ENCODE measurements at places on chromosomes 3 and 15. TPM values are rescaled to one million over a fixed set of nuclear protein-coding genes. Genes with fewer than 3 reads are reported as not detected.
A peak's percentile ranks its signal among the peaks of the same experiment; 100 is the strongest.

GRCh38 chr3:133448478-133449122 lies 48.7 kb downstream of the BFSP2 start:
- DNase-seq: peak; percentile 34

GRCh38 chr3:177141899-177142646 lies 55.2 kb downstream of the TBL1XR1 start:
- DNase-seq: no peak

DNA sequence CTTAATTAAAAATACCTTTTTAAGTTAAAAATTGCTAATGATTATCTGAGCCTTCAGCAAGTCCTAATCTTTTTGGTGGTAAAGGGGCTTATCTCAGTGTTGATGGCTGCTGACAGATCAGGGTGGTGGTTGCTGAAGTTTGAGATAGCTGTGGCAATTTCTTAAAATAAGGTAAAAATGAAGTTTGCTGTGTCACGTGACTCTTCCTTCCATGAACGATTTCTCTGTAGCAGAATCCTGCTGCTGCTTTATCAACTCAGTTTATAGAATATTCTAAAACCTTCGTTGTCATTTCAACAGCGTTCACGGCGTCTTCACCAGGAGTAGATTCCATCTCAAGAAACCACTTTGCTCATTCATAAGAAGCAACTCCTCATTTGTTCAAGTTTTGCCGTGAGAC lies 110.1 kb downstream of the SUCNR1 start:
- no peak for DNase-seq

GRCh38 chr3:146682171-146682570 lies 77.0 kb upstream of the PLSCR5 start:
- DNase-seq: no peak

GRCh38 chr3:42263354-42264346 lies 2.3 kb downstream of the CCK start:
- no peak for DNase-seq

GRCh38 chr3:69998759-69999139 lies 784 bp upstream of the SAMMSON start:
- DNase-seq: no peak

DNA sequence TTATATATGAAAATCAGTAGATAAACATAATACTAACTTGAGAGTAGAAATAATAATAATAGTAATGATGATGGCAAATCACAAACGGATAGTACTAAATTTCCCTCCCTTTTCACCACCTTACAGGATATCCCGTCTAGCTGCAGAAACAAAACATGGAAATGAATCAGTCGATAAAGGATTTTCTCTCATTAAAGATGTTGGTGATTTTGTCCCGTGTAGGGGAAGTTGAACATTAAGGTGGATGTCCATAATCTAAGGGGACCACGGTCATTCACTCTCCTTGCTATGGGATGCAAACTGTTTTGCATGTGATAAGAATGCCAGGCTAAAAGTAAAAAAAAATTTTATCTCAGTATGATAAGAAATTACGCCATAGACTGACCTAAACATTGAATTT lies 1027.7 kb upstream of the NR2F2 start:
- DNase-seq: no peak

GRCh38 chr15:55652359-55652758 lies 64.2 kb upstream of the PYGO1 start:
- no peak for DNase-seq

- no peak for DNase-seq
These were observed 2.3 kb downstream of the SERP1 start for GRCh38 chr3:150544041-150544440.

DNA sequence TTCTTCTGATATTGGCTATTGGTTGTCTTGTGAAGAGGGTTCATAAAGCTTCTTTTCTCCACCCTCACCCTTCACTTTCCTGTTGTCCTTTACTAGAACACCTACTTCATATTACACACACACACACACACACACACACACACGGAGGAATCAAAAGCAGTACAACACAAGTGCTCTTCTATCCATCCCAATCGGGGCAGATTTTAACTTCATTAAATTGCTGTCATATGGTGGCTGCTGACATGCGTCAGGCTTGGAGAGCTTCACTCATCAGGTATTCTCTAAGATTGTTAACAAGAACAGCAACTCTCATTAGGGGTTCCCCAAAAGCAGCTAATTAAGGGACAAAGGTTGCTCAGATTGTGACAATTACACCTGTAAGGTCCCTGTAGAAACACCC lies 239.1 kb upstream of the MEIS2 start:
- DNase-seq: no peak

GRCh38 chr3:164604687-164605086 lies 473.6 kb downstream of the SI start:
- DNase-seq: no peak

- no peak for DNase-seq
These were observed 338.6 kb downstream of the FOXP1 start for GRCh38 chr3:71244826-71245488.

GRCh38 chr3:77825001-77825827 lies 785.3 kb downstream of the ROBO2 start:
- DNase-seq: no peak

DNA sequence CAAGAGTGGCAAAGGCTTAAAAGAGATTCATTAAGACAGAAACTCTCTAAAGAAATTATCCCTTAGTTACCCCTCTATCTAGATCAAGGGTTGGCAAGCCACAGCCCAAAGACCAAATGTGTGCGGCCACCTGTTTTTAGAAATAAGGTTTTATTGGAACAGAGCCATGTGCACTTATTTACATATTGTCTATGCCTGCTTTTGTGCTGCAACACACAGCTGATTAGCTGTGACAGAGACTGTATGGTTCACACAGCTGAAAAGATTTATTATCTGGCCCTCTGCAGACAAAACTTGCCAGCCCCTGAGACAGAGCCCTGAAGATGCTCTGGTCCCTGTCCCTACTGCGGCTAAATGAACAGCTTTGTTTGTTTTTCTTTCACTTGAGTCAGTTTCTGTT lies 88.1 kb downstream of the ADAMTS9 start:
- DNase-seq: no peak

GRCh38 chr15:100338971-100339444 lies 2.8 kb downstream of the ADAMTS17 start:
- DNase-seq: peak; percentile 46

GRCh38 chr15:45794712-45795439 lies 160.0 kb downstream of the SQOR start:
- no peak for DNase-seq

- DNase-seq: peak; percentile 48
These were observed 96.3 kb upstream of the DLG1 start for GRCh38 chr3:197394464-197395321.

GRCh38 chr3:170470063-170471016 lies 51.7 kb downstream of the CLDN11 start:
- no peak for DNase-seq

GRCh38 chr3:126025116-126025729 lies 56.2 kb downstream of the ROPN1B start:
- DNase-seq: no peak

GRCh38 chr3:150411106-150411460 lies 3.0 kb downstream of the TSC22D2 start:
- no peak for DNase-seq

GRCh38 chr15:88537591-88538317 lies 8.7 kb downstream of the DET1 start:
- no peak for DNase-seq

DNA sequence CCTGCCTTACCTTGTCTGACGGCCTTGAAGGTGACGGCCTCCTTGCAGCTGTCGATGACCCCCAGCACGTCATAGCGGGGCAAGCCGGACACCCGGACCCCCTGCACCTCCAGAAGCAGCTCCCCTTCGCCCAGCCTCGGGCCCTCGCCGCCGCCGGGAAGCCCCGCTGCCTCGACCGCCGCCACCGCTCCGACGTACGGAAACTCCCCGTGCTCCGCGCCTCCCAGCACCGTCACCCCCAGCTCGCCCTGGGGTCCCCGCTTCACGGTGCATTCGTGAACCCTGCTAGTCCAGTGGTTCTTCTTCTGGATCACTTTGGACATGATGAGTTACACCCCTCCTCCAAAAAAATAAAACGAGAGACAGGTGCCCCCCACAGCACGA lies 740 bp downstream of the MAGI1 start:
- no peak for DNase-seq

- no peak for DNase-seq
These were observed 106.8 kb downstream of the TNIK start for GRCh38 chr3:171353423-171353822.

- DNase-seq: peak; percentile 40
These were observed 788 bp downstream of the FOXB1 start for GRCh38 chr15:60004846-60005351.

- no peak for DNase-seq
These were observed 30.5 kb downstream of the GYG1 start for GRCh38 chr3:149021830-149022229.

The SATB1 gene
- total RNA-seq: 831 TPM

The PTH1R gene
- total RNA-seq: not detected

The LRRC57 gene
- 22.5 TPM for total RNA-seq

The MKRN3 gene
- total RNA-seq: 1.0 TPM

The MUSTN1 gene
- total RNA-seq: 1.9 TPM

The RBPMS2 gene
- 0.09 TPM for total RNA-seq

The FANCD2OS gene
- not detected for total RNA-seq

The PYGO1 gene
- 0.02 TPM for total RNA-seq

The RETNLB gene
- total RNA-seq: not detected

The AHSG gene
- total RNA-seq: not detected

The CFAP100 gene
- not detected for total RNA-seq

The KBTBD13 gene
- total RNA-seq: not detected

The CDHR4 gene
- total RNA-seq: 0.16 TPM

The IQCF5 gene
- total RNA-seq: not detected

All from activated T-helper 2 cell treated with anti-CD3 and anti-CD28 coated beads, Interferon-gamma antibody, Interleukin-2, Interleukin-4, amounts not matched to agents 10 μg/mL and 5 μg/mL and 100 μg/mL, durations not matched to agents 14 hours and 24 hours and 36 hours (primary cell).